ENCODE measurements at places on chromosomes 1 and 21. TPM values are rescaled to one million over a fixed set of nuclear protein-coding genes. Genes with fewer than 3 reads are reported as not detected.

RPE65 gene
- total RNA-seq: not detected

LCE2B gene
- total RNA-seq: not detected

AMY1A gene
- total RNA-seq: not detected

COL9A2 gene
- total RNA-seq: 0.24 TPM

FASLG gene
- not detected for total RNA-seq

LYSMD1 gene
- total RNA-seq: 7.4 TPM

IL24 gene
- total RNA-seq: 0.42 TPM

PFDN2 gene
- 128 TPM for total RNA-seq

NKAIN1 gene
- 1.3 TPM for total RNA-seq

LMX1A gene
- not detected for total RNA-seq

SPATA17 gene
- 2.0 TPM for total RNA-seq

FCER1G gene
- not detected for total RNA-seq

RIMS3 gene
- total RNA-seq: 1.2 TPM

KCNJ9 gene
- total RNA-seq: not detected

OR2L13 gene
- total RNA-seq: not detected

TIMM17A gene
- 168 TPM for total RNA-seq

C8B gene
- total RNA-seq: not detected

AJAP1 gene
- not detected for total RNA-seq

CD1E gene
- not detected for total RNA-seq

PTGFR gene
- not detected for total RNA-seq

GABRD gene
- total RNA-seq: 0.19 TPM

TEX38 gene
- total RNA-seq: not detected

TACSTD2 gene
- total RNA-seq: not detected

TTC22 gene
- not detected for total RNA-seq

FGR gene
- not detected for total RNA-seq

DCST2 gene
- total RNA-seq: 0.72 TPM

CFHR5 gene
- total RNA-seq: not detected

SLAMF7 gene
- total RNA-seq: 1.1 TPM

NUDT4B gene
- total RNA-seq: 2.4 TPM

GBP4 gene
- 0.03 TPM for total RNA-seq

LCE1D gene
- total RNA-seq: not detected

PGBD5 gene
- 0.42 TPM for total RNA-seq

FOXD3 gene
- 0.75 TPM for total RNA-seq

WARS2 gene
- 4.7 TPM for total RNA-seq

HHAT gene
- total RNA-seq: 2.1 TPM

PTPN7 gene
- total RNA-seq: not detected

GUCA2A gene
- not detected for total RNA-seq

KIAA1614 gene
- total RNA-seq: 1.2 TPM

ASH1L gene
- 8.9 TPM for total RNA-seq

CACNA1E gene
- not detected for total RNA-seq

KRTAP27-1 gene
- total RNA-seq: not detected

KCNA2 gene
- total RNA-seq: 0.18 TPM

PLPPR5 gene
- not detected for total RNA-seq

PTGFRN gene
- 15.2 TPM for total RNA-seq

CATSPERE gene
- total RNA-seq: 0.18 TPM

DNASE2B gene
- not detected for total RNA-seq

NID1 gene
- total RNA-seq: 6.7 TPM

SLC2A5 gene
- total RNA-seq: 0.13 TPM

PCAT6 gene
- 1.4 TPM for total RNA-seq

PUM1 gene
- 35.6 TPM for total RNA-seq

OR2T10 gene
- not detected for total RNA-seq

ZBED6 gene
- total RNA-seq: 4.9 TPM

ADARB1 gene
- 5.6 TPM for total RNA-seq

NHLH1 gene
- 0.34 TPM for total RNA-seq

LDLRAP1 gene
- total RNA-seq: 11.0 TPM

All from A549 treated with ZK216348 at 1 μM for 4 hours (cell line).